Stimulated activated CD4-positive, alpha-beta T cell treated with anti-CD3 and anti-CD28 coated beads, Interleukin-15, amount 100 ng/mL, for 48 hours (primary cell): ENCODE measurements at places on chromosomes 2 and 18.

GRCh38 chr18:59033359-59033758 lies 106.3 kb upstream of the SEC11C start:
- no peak for DNase-seq

GRCh38 chr2:104976603-104977120 lies 61.2 kb upstream of the MRPS9 start:
- peak; percentile 14 for DNase-seq

DNA sequence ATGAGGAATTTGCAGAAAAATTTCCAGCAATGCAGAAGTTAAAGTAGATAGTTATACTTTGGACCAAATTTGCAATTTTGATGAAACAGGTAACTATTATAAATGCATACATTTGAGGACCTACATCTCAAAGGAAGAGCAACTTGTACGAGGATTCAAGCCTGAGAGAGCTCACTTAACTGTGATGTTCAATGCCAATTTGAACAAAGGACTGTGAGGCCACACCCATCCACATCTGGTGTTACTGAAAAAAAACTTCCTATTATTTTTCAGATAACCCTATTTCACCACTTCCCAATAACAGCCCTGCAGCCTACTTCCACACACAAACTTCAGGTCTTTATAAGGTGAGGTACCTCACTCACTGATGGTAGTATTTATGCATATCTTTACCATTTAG lies 203.5 kb upstream of the NABP1 start:
- DNase-seq: no peak

- DNase-seq: no peak
These were observed 141.0 kb downstream of the CERS6 start for GRCh38 chr2:168596881-168597655.

DNA sequence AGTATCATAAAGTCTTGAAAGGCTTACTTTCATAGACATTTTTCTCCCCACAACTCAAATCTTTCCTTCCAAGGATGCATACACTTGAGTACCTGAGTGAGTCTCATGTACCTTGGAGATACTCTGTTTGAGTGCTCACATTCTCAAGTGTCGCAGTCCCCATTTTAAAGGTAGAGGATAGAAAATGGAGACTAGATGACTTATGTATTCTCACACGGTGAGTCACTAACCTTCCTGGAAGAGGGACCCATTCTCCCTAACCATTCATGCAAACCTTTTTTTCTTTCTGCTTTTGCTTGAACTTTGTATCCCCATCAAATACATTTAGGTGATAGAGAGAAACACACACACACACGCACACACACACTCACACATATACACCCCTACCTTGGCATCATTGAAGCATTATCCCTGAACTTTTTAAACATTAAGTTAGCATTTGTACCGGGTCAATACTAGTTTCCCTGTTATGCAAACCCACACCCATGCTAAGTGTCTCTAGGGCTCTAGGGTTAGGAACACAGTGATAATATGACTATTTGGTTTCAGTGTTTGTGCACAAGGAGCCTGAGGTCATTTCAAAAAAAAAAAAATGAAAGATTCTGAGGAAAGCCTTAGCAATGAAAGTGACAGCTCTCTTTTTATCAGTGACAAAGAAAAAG lies 236.2 kb downstream of the IKZF2 start:
- no peak for DNase-seq

DNA sequence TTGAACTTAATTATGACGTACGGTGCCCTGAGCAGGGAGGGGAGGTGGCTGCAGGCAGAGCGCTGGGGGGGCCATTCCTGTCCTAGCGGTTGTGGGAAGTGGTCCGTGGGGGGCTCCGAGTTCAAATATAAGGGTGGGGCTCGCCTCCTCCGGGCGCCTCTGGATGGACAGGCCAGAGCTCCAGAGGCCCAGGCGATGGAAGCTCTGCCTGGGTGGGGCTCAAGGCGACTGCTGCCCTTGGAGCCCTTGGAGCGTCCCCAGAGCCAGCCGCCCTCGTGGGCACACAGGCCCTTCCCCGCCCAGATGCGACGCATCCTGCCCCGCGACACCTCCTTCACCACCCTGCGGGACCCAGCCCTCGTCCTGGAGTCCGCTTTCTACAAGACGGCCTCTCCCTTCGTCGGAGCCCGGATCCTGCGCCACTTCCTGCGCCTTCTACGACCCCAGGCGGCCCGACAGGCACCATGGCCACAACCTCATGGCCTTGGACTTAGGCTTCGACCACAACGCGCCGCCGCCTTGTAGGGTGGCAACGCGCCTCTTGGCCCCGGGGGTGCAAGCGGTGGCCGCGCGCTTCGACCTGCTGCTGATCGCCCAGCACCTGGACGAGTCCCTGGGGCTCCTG lies 10.5 kb downstream of the AQP12B start:
- DNase-seq: no peak

DNA sequence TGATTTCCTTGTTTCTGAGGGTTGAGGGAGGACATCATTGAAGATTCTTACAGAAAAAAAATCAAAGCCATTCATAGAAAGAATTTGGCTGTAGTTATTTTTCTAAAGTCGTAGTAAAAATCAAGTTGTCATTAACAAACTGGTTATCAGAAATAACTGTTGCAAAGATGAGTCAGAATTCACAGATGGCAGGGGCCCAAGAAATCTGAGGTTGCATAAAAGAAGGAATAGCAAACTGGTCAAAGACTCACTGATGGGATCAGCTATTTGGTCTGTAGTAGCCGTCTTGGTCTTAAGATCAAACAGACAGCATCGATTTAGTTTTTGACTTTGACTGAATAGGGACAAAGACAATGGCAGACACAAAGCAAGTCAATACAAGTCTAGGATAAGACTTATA lies 334.3 kb downstream of the FIGN start:
- no peak for DNase-seq

DNA sequence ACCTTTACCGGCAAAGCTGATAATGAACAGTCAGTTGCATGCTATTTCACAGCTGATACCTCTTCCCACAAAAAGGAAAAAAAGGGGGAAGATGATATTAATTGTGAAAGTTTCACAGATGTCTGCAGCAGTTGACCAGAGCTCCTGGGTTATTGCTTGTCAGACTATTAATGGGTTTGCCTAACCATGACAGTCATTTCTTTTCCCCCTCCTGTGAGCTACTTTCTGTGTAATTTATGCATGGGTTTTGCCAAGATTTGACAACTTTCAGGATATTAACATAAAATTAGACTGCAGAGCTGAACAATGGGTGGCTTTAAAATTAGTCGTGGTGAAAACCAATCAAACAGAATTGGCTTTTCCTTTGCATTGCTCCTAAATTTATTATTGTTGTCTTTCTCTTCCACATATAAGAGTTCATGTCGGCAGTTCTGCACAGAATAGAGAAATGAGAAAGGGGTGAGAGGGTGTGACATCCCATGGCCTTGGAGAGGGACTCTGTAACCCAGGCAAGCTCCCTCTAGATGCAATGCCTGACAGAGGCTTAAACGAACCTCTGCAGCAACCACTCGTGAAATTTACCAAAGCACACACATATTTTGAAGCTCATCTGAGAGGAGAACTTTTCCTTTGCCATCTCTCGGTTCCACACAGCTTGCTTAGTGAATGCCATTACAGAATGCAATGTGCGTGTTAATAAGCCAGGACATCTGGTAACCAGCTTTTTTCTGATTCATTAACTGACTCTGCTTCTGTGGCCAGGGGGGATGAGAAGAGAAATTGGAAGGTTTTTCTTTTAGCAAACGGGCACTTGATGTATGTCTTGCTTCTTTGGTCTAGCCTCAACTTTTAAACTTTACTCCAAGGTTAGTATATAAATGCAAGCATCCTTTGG lies 82.2 kb upstream of the ITGA4 start:
- no peak for DNase-seq

GRCh38 chr2:207571370-207571769 lies 41.6 kb downstream of the CREB1 start:
- no peak for DNase-seq

DNA sequence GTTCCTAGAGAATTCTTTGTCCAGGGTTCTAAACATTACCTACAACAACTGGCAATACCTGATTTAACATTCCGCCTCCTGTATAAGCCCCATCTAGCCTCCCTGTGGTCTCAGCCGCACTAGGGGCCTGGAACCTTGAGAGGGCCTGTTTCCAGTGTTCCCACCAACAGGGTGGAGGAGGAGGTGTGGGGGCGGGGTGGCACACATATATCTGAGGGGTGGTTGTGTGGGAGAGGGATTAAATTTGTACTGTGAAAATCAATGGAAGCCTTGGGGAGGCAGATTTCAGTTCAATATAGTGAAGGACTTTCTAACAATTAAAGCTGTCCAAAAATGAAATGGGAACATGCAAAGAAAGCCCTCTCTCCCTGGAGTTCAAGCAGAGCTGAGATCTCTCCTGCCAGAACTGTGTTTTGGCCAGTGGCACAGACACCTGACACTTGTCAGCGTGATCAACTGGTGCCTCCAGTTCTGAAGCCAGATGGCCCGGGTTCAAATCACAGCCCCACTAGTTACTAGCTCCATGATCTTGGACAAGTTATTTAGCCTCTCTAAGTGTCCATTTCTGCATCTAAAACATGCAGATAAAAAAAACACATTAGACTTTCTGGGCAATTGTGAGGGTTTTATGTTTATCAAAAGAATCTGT lies 17.0 kb upstream of the FZD7 start:
- DNase-seq: no peak

- DNase-seq: no peak
These were observed 15.4 kb downstream of the MGAT5 start for GRCh38 chr2:134269230-134269629.

DNA sequence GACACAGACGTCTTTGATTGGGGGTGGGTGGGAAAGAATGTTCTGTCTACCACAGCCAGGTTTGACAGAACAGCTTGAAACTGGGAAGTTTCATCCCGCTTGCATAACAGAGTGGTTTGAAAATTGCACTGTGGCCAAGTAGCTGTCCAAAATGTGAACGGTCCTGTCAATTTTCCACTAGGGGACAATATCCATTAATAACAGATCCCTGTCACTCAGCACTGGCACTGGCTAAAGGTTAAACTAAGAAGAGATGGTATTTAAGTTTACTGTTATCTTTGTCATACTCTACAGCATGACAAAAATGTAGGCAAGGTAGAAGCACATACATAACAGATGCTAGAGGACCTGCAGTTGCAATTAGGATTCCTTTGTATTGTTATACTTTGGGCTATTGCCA lies 55.6 kb upstream of the ACMSD start:
- no peak for DNase-seq

DNA sequence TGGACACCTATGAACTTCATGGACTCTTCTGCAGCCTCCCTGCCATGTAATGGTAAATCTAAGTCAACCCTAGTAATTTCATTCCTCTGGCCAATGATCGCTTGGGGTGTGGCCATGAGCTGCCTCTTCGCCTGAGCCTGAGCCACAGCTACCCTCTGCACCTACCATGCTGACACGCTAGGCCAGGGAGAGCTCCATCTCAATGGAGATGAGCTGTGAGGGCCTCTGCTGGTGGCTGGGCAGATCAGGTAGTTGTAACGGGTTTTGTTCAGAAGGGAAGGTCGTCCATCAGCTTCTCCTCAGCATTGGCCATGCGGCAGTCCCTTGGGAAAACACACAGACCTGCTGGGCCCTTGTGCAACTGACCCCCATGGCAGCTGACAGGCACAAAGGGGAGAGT lies 24.4 kb downstream of the MPHOSPH10 start:
- no peak for DNase-seq

DNA sequence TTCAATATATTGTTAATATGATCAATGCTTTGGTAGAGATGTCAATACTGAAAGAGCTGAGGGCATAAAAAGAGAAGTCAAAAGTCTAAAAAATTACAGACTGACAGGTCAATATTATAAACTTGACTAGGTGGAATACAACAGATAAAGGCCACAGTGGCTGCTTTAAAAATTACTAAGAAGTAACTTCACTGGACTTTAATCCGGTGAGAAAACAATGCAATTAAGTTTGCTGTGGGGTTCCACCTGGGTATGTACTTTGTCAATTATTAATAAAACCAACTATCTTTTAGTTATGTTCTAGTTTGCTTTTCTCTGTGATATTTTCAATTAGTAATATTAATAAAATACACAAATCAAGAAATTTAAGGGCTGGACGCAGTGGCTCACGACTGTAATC lies 44.7 kb downstream of the RAPH1 start:
- DNase-seq: no peak

DNA sequence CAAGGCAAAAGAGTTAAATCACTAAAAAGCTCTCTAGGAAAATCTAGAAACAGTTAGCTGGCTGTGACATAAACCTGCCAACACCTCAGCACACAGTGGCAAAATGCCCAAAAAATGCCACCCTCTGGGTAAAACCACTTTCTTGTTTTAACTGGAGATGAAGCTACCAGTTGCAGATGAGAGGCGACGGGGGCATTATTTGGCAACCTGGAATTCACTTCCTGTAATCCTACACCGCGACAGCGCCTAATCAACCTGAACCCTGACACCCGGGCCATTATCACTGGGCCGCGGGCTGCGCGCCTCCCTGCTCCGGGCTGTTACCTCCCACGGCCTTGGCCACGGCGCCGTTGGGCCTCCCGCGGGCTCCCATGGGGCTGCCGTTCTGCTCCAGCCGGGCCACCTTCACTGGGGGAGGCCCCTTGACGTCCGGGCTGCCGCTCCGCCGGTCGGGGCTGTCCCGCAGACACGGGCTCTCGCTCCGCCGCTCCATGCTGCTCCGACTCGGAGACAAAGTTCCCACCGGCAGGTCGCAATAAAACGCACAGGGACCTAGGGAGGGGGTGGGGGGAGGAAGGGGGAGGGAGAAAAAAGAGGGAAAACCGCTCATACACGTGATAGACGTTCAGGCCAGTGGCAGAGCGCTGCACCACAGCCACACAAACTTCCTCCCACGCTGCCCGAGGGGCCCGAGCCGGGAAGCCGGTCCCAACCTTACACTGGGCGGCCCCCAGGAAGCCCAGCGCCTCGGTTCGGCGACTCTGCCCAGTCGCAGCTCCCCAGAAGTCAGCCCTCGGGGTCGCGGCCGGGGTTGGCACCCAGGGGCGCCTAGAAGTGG lies 2.0 kb downstream of the SATB2 start:
- no peak for DNase-seq

GRCh38 chr2:42059261-42059898 lies 11.6 kb downstream of the PKDCC start:
- no peak for DNase-seq

- DNase-seq: no peak
These were observed 3.1 kb downstream of the FECH start for GRCh38 chr18:57583297-57583835.

DNA sequence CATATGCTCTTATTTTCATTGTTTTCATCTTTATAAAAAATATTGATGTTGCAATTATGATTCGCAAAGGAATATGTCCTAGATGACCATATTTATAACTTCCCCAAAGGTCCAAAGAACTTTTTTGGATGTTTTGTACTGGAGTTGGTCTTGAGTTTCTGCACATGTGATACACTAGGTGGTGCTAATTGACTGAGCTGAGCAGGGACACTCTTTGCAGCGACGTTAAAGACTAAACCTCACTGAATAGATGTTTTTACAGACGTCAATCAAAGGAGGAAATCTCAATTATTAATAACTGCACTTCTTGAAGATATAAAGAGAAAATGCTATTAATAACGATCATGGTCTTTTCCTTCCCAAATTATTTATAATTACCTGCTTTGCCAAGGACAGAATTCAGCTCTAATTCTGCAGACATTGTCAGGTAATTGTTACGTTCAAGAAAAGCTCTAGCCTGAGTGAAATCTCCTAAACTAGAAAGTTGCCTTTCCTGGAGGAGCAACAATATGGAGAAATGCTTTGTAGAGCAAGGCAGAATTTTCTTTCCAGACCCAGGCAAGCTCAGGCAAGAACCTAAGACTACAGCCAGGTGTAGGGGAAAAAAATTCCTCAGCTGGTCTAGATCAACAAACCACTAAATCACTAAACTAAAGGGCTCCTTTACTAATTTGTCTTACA lies 119.3 kb upstream of the RBBP8 start:
- no peak for DNase-seq
